HCT116 (cell line): ENCODE measurements at places on chromosomes 4 and X. TPM values are rescaled to one million over a fixed set of nuclear protein-coding genes. Genes with fewer than 3 reads are reported as not detected.

The HTR2C gene
- total RNA-seq, result not detected

The SMIM10 gene
- not detected for total RNA-seq

The ZNF711 gene
- 6.1 TPM for total RNA-seq

The ENPEP gene
- 4.5 TPM for total RNA-seq

The NUP62CL gene
- total RNA-seq, result 21.1 TPM

The XG gene
- total RNA-seq, result not detected

The GEMIN8 gene
- total RNA-seq, result 11.3 TPM

The TRIM75 gene
- total RNA-seq, result not detected

The GUCY1A1 gene
- total RNA-seq, result not detected

The MTCP1 gene
- 10.7 TPM for total RNA-seq

The TIGD4 gene
- 0.42 TPM for total RNA-seq

The MTMR8 gene
- 1.1 TPM for total RNA-seq

- no peak overlapping the region for H3K27ac ChIP-seq
- H3K4me3 ChIP-seq, result no peak overlapping the region
- H3K27me3 ChIP-seq, result no peaks in the 10 kb centered on the region
- no peak for DNase-seq
Observed at GRCh38 chr4:25654031-25654970, 1.4 kb upstream of the SLC34A2 start.

- H3K27ac ChIP-seq, result no peak overlapping the region
- H3K4me3 ChIP-seq, result no peak overlapping the region
- H3K4me1 ChIP-seq, result no peaks in the 10 kb centered on the region
Observed at GRCh38 chr4:73343432-73343831, 60.7 kb upstream of the ALB start.

- no peaks in the 10 kb centered on the region for H3K27me3 ChIP-seq
- H3K4me3 ChIP-seq, result no peak overlapping the region
- H3K27ac ChIP-seq, result no peak overlapping the region
- no peaks in the 10 kb centered on the region for H3K4me1 ChIP-seq
Observed at GRCh38 chr4:106775636-106776035, 260.5 kb downstream of the DKK2 start.

- H3K36me3 ChIP-seq, result no peaks in the 10 kb centered on the region
- no peak overlapping the region for H3K27ac ChIP-seq
- no peaks in the 10 kb centered on the region for H3K4me1 ChIP-seq
- no peak for DNase-seq
- no peaks in the 10 kb centered on the region for H3K27me3 ChIP-seq
Observed at GRCh38 chr4:8762356-8762755, 109.3 kb downstream of the HMX1 start.

- no peak overlapping the region for H3K4me3 ChIP-seq
- H3K27me3 ChIP-seq, result peaks cover 17% of the 10 kb centered on the region; the same call in 1 of the 2 replicates
- DNase-seq, result no peak
- no peaks in the 10 kb centered on the region for H3K36me3 ChIP-seq
- H3K27ac ChIP-seq, result no peak overlapping the region
Observed at GRCh38 chr4:15457406-15458201, 12.1 kb upstream of the CC2D2A start.

DNA sequence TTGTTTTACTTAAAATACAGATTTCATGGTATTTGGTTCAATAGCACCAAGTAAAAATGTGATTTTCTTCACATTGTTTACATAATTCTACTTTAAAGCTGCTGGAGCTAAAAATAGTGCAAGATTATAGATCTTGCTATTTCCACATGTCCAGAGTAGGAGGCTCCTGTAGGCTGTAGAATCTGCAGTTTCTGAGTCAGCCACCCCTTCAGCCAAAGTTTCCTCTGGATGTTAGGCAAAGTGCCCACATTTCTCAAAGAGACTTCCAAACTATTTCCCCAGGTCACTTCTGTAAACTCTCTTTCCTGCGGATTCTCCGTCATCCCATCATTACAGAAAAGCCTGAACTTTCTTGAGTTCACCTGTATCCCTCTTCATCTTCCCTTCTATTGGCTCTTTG lies 342.5 kb upstream of the FSTL5 start:
- H3K4me3 ChIP-seq, result no peak overlapping the region
- no peaks in the 10 kb centered on the region for H3K36me3 ChIP-seq
- H3K27me3 ChIP-seq, result no peaks in the 10 kb centered on the region
- no peak overlapping the region for H3K27ac ChIP-seq
- no peak for DNase-seq

DNA sequence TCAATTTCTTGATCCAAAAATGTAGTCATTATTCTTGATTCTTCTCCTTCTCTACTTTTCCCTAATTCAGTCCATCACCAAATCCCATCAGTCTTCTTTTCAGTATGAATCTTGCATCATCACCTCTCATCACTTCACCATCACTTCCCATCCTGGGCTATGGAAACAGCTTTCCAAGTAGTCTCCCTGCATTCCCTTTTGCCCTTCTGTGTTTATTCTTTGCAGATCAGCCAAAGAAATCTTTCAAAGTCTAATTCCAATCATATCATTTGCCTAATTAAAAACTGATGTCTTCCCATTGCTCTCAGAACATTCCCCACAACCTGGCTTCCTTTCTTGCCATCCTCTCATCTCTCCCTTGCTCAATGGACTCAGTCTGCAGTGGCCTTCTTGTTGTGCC lies 201.7 kb upstream of the ADAMTS3 start:
- H3K27ac ChIP-seq, result no peak overlapping the region
- no peaks in the 10 kb centered on the region for H3K27me3 ChIP-seq
- no peak overlapping the region for H3K4me3 ChIP-seq
- no peaks in the 10 kb centered on the region for H3K4me1 ChIP-seq
- DNase-seq, result no peak

DNA sequence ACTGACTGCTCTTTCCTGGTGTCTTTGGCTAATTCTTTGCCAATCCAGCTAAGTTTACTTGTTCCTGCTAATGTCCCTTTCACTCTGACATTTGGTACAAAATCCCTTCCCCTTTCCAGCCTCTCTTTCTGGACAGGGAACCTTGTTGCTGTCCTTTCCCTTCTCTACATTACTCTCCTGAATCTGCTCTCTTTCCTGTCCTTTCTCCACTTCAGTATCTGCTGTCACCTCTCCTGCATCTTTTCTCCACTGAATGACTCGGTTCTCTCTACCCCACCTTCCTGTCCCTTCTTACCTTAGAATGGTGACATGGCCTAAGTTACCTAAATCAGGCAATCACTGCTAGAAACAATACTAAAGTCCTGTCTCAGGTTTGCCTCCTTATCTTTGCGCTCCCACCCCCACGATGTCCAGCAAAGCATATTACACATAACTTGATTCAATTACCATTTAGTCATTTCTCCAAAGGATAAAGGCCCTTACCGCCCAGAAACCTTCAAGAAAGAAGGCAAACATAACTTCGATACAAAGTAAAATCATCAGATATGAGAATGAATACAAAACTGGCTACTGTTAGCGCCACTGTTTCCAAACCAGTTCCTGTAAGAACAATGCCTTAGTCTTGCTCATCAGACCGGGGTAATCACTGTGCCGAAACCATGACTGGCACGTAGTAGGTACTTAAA lies 890 bp downstream of the BOD1L1 start:
- H3K4me3 ChIP-seq, result peak overlapping the region; percentile 80
- no peaks in the 10 kb centered on the region for H3K36me3 ChIP-seq
- H3K27me3 ChIP-seq, result no peaks in the 10 kb centered on the region
- H3K4me1 ChIP-seq, result peaks cover 9% of the 10 kb centered on the region
- H3K27ac ChIP-seq, result peak overlapping the region; percentile 59; the same call in 1 of the 2 replicates
- no peak for DNase-seq

DNA sequence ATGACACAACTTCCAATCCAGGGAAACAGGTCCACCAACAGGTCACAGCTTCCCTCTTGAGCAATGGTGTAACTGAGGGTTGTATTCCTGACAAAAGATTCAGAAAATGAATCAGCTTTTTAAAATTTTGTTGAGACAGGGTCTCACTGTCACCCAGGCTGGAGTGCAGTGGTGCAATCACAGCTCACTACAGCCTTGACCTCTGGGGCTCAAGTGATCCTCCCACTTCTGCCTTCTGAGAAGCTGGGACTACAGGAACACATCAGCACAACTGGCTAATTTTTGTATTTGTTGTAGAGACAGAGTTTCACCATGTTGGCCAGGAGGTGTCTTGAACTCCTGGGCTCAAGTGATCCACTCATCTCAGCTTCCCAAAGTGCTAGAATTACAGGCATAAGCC lies 43.7 kb downstream of the SAT1 start:
- no peaks in the 10 kb centered on the region for H3K27me3 ChIP-seq
- no peaks in the 10 kb centered on the region for H3K36me3 ChIP-seq
- DNase-seq, result no peak
- no peak overlapping the region for H3K4me3 ChIP-seq
- no peak overlapping the region for H3K27ac ChIP-seq

DNA sequence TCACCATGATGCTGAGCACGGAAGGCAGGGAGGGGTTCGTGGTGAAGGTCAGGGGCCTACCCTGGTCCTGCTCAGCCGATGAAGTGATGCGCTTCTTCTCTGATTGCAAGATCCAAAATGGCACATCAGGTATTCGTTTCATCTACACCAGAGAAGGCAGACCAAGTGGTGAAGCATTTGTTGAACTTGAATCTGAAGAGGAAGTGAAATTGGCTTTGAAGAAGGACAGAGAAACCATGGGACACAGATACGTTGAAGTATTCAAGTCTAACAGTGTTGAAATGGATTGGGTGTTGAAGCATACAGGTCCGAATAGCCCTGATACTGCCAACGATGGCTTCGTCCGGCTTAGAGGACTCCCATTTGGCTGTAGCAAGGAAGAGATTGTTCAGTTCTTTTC lies 4.0 kb downstream of the HNRNPH2 start:
- H3K27ac ChIP-seq, result no peak overlapping the region
- no peaks in the 10 kb centered on the region for H3K4me1 ChIP-seq
- no peaks in the 10 kb centered on the region for H3K27me3 ChIP-seq
- peaks cover 8% of the 10 kb centered on the region; the same call in 1 of the 2 replicates for H3K36me3 ChIP-seq
- H3K4me3 ChIP-seq, result no peak overlapping the region

DNA sequence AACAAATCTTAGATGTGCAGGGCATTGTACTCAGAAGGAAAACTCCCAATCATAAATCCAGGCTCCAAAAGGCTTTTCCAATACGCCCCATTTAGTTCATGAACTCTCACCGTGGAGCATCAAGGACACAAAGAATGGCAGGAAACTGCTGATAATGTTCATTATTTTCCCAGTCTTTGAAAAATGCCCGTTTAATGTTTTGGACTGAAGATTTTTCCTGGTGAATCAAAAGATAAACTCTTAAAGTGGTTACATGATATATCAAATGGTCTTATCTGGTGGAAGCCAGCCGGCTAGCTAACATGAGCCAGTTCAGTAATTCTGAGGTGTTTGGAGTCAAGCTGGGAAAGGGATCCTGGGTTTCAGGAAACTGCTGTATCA lies 62.1 kb upstream of the AP1S2 start:
- no peak for DNase-seq
- no peak overlapping the region for H3K27ac ChIP-seq
- no peaks in the 10 kb centered on the region for H3K4me1 ChIP-seq
- no peak overlapping the region for H3K4me3 ChIP-seq

DNA sequence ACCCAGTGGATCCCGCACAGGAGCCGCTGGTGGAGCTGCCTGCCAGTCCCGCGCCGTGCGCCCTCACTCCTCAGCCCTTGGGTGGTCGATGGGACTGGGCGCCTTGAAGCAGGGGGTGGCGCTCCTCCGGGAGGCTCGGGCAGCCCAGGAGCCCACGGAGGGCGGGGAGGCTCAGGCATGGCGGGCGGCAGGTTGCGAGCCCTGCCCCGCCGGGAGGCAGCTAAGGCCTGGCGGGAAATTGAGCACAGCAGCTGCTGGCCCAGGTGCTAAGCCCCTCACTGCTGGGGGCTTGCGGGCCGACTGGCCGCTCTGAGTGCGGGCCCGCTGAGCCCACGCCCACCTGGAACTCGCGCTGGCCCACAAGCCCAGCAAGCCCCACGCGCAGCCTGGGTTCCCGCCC lies 127.1 kb upstream of the TMEM164 start:
- H3K27me3 ChIP-seq, result no peaks in the 10 kb centered on the region
- no peak overlapping the region for H3K4me3 ChIP-seq
- H3K4me1 ChIP-seq, result no peaks in the 10 kb centered on the region
- no peak for DNase-seq
- no peak overlapping the region for H3K27ac ChIP-seq

DNA sequence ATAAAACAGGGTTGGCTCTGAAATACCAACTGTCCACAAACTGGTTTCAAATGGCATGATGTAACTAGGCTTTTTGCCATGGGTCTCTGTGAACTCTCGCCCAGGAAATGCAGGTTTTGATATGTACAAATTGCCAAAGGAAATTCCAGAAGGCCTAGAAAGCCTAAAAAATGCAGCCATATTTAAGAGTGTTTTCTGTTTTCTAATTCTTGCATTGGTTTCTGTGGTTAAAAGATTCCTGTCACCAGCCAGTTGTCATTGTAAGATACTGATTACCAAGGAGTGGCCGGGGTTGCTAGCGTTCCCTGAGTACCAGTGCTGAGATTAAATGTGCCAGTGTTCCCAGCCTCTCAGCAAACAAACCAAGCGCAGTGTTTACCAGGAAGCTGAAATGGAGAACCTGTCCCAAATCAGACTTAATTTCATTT lies 53.9 kb upstream of the SORBS2 start:
- no peaks in the 10 kb centered on the region for H3K27me3 ChIP-seq
- no peak overlapping the region for H3K27ac ChIP-seq
- H3K36me3 ChIP-seq, result no peaks in the 10 kb centered on the region

DNA sequence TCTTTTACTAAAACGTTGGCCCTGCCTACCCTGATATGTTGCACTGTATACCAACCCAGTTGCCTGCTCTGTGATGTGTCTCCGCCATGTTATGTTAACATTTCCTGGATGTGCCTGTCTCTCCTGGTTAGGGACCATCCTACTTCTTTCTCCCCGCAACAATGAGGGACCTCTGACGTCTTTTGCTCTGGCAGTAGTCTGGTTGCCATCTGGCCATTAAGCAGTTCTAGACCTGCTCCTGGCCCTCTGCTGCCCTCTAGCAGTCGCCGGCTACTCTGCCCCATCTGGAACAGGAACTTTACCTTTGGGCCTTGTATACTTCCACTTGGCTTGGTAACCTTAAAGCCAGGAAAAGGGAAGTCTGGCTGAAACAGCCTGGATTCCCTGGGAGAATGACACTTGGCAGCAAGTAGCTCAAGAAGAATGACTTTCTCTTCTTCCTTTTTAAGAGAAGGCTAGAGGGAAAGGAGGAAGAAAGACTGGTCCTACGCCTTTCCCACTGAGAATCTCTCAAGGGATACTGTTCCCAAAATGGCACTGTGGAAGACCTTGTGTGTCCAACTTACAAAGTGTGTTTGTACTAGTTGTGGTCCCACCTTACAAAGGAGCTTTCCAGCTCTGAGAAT lies 63.5 kb downstream of the GPC3 start:
- peak; percentile 50 for DNase-seq
- no peak overlapping the region for H3K4me3 ChIP-seq
- H3K27ac ChIP-seq, result no peak overlapping the region
- no peaks in the 10 kb centered on the region for H3K4me1 ChIP-seq
- H3K27me3 ChIP-seq, result no peaks in the 10 kb centered on the region
- H3K36me3 ChIP-seq, result no peaks in the 10 kb centered on the region

DNA sequence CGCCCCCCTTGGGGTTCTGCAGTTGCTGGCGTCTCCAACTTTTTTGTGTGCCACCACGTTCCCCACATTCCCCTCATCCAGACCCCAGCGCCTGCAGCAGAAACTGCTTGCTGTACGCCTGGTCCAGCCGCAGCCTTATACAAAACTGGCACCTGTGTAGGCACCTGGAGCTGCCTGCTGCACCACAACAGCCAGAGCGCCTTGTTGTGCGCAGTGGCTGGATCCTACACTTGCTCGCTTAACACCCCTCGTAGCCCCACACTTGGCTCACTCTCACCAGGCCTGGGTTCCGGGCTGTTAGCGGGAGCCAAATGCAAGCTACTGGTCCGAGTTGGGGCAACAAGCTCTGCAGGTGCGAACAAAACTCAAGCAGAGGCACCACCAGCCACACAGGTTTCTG lies 136.8 kb downstream of the TECRL start:
- no peaks in the 10 kb centered on the region for H3K4me1 ChIP-seq
- no peak overlapping the region for H3K27ac ChIP-seq
- H3K27me3 ChIP-seq, result no peaks in the 10 kb centered on the region
- H3K36me3 ChIP-seq, result no peaks in the 10 kb centered on the region
